Panc1 (cell line): ENCODE measurements at places on chromosomes 16 and 17. TPM values are rescaled to one million over a fixed set of nuclear protein-coding genes. Genes with fewer than 3 reads are reported as not detected.

Gene HSPB9
- not detected for total RNA-seq

Gene FNDC8
- total RNA-seq, result not detected

Gene EEF2KMT
- 24.4 TPM for total RNA-seq

DNA sequence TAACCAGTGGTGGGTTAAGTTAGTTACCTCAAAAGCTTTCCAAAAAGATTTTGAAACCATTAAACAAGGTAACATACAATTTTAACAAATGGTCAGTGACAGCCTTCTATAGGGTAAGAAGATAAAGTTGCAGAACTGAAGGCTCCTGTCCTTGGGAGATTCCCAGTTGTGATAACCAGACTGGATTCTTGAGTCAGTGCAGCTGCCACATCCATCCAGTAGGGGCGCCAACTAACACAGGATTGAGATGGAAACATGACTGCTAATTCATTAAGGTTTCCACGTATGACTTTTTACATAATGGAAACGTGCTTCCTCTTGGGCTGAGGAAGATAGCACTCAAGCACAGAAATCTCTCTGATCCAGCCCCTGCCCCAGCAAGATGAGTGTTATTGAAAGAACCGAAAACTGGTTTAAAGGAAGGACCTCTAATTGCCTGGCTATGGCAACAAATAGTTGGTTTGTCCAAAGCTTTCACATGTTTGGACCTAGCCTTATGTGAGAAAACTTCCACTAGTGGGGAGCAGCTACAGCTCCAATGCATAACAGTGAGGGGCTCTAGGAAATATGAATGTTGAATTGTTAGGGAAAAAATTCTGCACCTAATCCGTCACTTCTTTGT lies 269.8 kb upstream of the MYOCD start:
- no peaks in the 10 kb centered on the region for H3K27me3 ChIP-seq
- DNase-seq, result no peak
- no peaks in the 10 kb centered on the region for H3K4me1 ChIP-seq
- no peak overlapping the region for H3K4me3 ChIP-seq

- no peaks in the 10 kb centered on the region for H3K27me3 ChIP-seq
- no peak overlapping the region for H3K27ac ChIP-seq
- no peak for DNase-seq
- no peaks in the 10 kb centered on the region for H3K36me3 ChIP-seq
- no peak overlapping the region for H3K4me3 ChIP-seq
Observed at GRCh38 chr17:49748791-49749190, 15.1 kb downstream of the FAM117A start.

- no peaks in the 10 kb centered on the region for H3K4me1 ChIP-seq
- H3K27ac ChIP-seq, result no peak overlapping the region
- H3K27me3 ChIP-seq, result no peaks in the 10 kb centered on the region
- H3K36me3 ChIP-seq, result no peaks in the 10 kb centered on the region
- no peak overlapping the region for H3K4me3 ChIP-seq
Observed at GRCh38 chr17:14805348-14805747, 459.8 kb downstream of the PMP22 start.
